ENCODE measurements at places on chromosomes 5 and 9.

DNA sequence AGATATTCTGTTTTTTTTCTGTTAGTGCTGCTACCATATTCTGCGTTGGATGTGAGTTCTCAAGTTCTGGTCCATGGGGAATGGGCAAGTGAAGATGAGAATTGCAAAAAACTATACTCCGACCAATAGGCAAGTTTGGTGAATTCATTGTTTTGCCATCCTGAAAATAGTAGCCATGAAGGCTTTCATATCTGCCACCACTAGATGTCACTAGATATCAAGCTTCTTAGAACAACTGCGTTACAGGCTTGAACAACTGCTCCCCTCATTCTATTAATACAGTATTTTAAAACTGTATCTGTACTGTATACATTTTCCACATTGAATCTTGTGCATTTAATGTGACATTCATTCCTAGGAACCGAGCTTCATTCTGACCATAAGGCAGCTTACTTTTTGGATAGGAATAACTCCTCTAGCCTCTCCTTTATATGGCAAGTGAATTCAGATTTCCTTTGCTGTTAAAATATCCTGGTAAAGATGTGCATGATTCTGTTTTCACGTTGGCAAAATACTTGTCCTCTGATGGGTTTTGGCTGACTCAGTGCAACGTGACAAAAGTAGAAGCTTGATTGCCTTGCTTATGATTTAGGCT, 163.6 kb downstream of the SREK1 start:
- DNase-seq = peak; percentile 82

DNA sequence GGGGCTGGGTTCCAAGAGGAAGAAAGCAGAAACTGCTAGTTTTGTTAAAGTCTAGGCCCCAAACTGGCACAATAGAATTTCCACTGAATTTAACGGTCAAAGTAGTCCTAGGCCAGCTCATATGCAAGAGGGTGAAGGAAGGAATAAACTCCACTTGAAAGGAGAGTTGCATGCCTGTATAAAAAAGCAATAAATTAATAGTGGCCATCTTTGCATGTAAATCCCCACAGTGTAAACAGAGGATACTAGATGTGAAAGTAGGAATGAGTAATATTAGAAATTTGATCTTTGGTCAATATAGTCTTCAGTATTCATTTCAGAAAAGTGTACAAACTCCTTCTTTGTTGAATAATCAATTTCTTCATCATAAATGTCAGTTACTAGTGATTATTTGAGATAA, 403.1 kb downstream of the TMEM232 start:
- no peak for DNase-seq

DNA sequence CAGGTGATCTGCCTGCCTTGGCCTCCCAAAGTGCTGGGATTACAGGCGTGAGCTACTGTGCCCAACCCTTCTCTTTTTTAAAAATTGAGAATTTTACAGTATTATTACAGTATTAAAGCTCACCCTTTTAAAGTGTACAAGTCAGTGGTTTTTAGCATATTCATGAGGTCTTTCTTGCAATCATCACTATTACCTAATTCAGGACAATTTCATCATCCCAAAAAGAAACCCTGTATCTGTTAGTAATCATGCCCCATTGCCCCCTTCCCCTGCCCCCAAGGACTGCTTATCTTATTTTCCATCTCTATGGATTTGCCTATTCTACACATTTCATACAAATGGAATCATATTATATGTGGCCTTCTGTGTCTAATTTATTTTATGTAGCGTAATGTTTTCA, 22.6 kb upstream of the MEGF9 start:
- no peak for DNase-seq

DNA sequence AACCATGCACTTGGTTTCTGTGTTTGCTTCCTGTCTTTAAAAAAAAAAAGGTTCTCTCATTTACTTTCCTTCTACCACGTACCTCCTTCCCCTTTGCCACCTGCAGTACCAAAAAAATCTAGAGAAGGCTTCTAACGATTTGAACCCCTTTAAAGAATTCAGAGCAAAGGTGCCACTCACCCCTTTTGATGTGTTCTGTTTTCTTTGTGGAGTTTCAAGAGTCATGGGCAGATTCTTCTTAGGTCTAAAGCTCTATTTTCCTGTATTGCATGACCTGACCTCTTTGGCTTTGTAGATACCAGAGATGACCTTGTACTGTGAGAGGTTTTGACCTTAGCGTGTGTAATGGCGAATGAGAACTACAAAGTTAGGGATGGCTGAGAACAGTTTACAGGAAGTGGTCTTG, 29.0 kb downstream of the TXNDC8 start:
- no peak for DNase-seq

DNA sequence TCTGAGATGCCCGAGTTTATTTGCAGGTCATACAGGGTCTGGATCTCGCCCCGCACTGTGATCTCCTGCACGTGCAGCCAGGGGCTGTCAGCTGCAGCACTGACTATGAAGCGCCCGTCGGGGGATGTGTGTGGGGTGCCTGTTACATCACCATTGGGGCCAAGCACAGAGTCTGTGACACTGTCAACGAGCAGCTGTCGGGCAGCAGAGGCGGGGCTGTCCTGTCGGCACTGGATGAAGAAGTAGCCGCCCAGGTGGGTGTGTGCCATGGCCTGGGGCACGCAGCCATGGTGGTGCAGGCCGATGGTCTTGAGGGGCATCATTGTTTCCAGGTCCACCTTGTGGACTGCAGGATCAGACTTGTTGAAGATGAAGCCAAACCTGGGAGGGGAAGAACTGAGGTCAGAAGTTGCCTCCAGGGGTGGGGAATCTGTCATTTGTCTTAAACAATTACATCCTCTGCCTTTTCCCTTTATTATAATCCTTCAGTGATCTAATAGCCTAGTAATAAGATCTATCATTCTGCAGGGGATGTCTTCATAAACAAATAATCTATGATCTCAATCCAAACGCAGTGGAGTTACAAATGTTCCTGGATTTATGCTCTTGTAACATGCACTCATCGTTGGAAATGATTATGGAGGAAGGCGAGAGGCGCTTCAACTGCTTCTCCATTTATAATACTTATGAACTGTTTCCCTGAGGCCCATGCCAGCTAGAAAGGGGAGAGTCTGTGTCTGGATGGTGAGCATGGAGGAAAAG, 147.8 kb downstream of the HSPA4 start:
- no peak for DNase-seq

- DNase-seq = no peak
Measured at GRCh38 chr9:26548781-26549290, 343.8 kb downstream of the CAAP1 start.

GRCh38 chr9:98074115-98074990, 17.8 kb downstream of the NANS start:
- DNase-seq = peak; percentile 73

GRCh38 chr5:116671211-116671736, 96.7 kb upstream of the SEMA6A start:
- no peak for DNase-seq

GRCh38 chr5:1638658-1639400, 115.1 kb upstream of the LPCAT1 start:
- DNase-seq = no peak

GRCh38 chr9:29209748-29210291, 1636.5 kb upstream of the C9orf72 start:
- DNase-seq = no peak

GRCh38 chr9:112858625-112859147, 32.0 kb downstream of the SLC46A2 start:
- DNase-seq = peak; percentile 74

GRCh38 chr5:147746986-147747385, 35.5 kb downstream of the JAKMIP2 start:
- DNase-seq = no peak

DNA sequence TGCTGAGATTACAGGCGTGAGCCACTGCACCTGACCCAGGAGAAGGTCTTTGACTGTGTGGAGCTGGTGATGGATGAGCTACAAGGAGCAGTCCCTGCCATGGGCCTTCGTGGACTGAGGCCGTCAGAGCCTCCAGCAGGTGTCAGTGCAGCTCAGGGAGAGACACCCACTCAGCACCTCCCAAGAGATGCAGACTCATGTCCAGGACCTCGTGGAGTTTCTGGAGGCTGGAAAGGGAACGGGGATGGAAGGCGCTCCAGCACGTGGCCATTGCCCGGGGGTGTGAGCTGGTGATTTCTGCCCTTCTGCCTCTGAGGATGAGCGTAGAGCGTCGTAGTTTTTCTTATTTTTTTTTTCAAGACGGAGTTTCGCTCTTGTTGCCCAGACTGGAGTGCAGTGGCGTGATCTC, 9.5 kb downstream of the TOR4A start:
- peak; percentile 66 for DNase-seq

- no peak for DNase-seq
Measured at GRCh38 chr5:127683008-127683407, 20.2 kb upstream of the CCDC192 start.

GRCh38 chr5:80960531-80961375, 590 bp downstream of the RASGRF2 start:
- peak; percentile 19 for DNase-seq

GRCh38 chr9:105883847-105884246, 189.5 kb downstream of the TMEM38B start:
- no peak for DNase-seq

- DNase-seq = no peak
Measured at GRCh38 chr5:127568166-127568565, 50.7 kb downstream of the PRRC1 start.

DNA sequence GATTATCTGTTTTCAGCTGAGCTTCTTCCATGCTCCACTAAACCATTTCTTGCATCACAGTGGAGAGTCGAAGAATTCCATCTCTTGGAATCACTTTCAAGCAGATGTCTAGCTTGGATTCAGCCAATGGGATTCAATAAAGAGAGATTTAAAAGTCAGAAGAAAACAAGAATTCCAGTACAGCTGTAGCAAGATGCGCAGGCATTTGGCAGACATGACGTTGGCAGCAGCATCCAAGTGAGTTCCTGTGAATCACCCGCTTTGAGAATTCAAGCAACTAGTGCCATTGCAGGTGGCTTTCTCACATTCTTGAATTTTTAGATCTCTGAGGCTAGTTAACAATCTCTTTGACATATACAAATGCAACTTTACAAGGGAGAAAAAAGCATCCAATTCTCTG, 467.0 kb downstream of the CDH10 start:
- peak; percentile 52 for DNase-seq

DNA sequence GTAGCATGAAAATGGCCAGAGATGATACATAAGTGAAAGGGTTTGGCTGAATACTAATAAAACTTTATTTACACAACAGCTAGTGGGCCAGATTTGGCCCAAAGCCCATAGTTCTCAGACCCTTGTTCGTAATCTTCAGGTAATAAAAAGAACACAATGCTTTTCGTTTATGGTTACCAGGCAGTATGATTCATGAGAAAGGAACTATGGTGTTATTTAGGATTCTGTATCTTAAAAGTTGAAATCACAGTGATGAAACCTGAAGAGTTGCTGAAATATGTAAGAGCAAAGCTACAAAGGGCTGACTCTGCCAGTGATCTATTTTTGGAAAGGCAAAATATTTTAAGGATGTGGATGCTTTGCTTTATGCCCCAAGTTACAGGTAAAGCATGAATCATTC, 192.7 kb downstream of the SMC2 start:
- DNase-seq = no peak

DNA sequence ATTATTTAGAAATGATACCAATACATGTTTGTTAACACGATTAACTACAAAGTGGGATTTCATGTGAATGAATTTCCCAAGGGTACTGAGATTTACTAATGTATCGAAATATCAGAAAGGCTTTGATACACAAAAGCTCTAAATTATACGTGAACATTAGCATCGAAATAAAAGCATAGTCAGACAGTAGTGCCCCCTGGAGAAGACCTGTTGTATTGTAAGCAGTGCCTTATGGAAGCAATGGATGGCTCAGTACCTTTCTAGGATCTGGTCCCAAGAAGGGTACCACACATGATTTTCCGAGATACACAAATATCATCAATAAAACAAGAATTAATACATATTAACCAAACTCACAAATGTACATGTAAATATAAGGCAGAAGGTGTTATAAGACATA, 153.8 kb downstream of the CDH12 start:
- DNase-seq = peak; percentile 7

GRCh38 chr9:38416461-38416860, 7.8 kb downstream of the IGFBPL1 start:
- DNase-seq = peak; percentile 33

GRCh38 chr5:110496276-110496675, 230.2 kb downstream of the TMEM232 start:
- DNase-seq = no peak

GRCh38 chr5:29697278-29697677, 1496.2 kb upstream of the CDH6 start:
- no peak for DNase-seq

- DNase-seq = no peak
Measured at GRCh38 chr9:129423216-129423615, 197.7 kb downstream of the C9orf50 start.

- DNase-seq = no peak
Measured at GRCh38 chr9:97617939-97618416, 15.2 kb downstream of the TSTD2 start.

- peak; percentile 27 for DNase-seq
Measured at GRCh38 chr5:83877911-83878706, 157.5 kb upstream of the HAPLN1 start.

- DNase-seq = no peak
Measured at GRCh38 chr9:36445800-36446361, 45.8 kb upstream of the RNF38 start.

- no peak for DNase-seq
Measured at GRCh38 chr9:36676778-36677485, 104.2 kb downstream of the MELK start.

DNA sequence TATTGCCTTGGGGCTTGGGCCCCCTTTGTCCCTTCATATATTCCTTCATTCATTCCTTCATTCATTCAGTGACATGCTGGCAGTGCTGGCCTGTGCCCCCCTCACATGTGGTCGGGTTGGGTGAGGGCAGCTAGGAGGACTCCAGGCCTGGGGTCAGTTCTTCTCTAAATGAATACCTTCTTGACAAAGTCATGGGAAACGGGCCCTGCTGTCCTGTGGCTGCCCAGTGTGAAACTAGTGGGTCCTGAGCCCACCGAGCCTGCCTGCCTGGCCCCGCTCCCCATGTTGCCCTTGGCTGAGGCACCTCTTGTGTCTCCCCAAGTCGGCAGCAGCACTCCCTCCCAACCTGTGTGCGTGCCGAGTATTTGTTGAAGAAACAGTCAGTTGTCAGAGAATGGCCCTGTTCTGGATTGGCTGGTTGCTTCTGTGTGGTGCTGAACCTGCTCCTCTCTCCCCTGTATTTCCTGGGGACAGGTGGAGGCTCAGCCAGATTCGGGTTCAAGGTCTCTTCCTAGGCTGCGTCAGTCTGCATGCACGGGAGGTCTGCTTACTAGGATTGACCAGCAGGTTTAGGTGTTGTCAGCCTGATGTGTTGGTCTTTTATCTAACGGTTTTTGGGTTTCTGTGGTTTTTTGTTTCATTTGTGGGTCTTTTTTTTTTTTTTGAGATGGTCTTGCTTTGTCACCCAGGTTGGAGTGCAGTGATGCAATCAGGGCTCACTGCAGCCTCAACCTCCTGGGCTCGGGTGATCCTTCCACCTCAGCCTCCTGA, 3.0 kb upstream of the CEL start:
- DNase-seq = no peak

- peak; percentile 32 for DNase-seq
Measured at GRCh38 chr5:89929834-89930233, 479.7 kb downstream of the CETN3 start.

DNA sequence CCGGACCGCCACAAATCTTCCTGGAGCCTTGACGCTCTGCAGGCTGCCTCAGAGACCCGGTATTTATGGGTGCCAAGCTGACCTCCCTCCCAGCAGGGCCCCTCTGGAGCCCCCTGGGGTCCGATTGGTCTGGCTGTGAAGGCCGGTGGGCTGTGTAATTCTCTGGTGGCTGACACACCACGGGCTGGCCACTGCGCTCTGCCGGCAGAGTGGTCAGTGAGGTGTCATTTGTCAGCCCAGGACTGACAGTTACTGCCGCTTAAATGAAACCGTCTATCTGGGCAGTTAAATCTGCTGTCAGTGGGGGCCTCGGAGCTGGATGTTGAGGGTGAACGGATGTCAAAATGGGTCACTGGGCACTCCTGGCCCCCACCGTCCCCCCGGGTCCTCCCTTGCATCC, 10.7 kb downstream of the NR5A1 start:
- DNase-seq = no peak
